ENCODE measurements at places on chromosomes 6 and 20. TPM values are rescaled to one million over a fixed set of nuclear protein-coding genes. Genes with fewer than 3 reads are reported as not detected.

GRCh38 chr6:6723921-6724538, 135.5 kb downstream of the LY86 start:
- DNase-seq = no peak

Gene GMPR
- total RNA-seq = 3.3 TPM

DNA sequence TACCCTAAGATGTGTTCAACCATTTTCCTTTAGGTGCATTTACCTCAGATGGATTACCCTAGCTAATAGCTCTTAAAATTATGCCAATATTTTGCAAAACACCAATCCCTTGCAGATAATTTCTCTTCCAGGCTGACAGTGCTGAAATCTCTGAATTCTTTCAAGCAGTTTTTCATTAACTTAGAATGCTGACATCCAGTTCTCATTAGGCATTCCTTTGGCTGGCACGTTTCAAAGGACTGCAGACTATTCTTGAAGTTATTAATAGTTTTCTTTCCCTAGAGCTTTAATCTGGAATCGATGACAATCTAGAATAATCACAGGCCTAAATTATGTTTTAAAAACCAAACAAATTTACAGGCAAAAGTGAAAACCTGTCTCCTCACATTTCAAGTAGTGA, 68.3 kb downstream of the SMLR1 start:
- DNase-seq = no peak

Gene TNFRSF6B
- not detected for total RNA-seq

Gene NRN1
- total RNA-seq = 10.2 TPM

Gene C6orf58
- total RNA-seq = not detected

GRCh38 chr6:82906951-82907350, 158.7 kb downstream of the UBE3D start:
- no peak for DNase-seq

DNA sequence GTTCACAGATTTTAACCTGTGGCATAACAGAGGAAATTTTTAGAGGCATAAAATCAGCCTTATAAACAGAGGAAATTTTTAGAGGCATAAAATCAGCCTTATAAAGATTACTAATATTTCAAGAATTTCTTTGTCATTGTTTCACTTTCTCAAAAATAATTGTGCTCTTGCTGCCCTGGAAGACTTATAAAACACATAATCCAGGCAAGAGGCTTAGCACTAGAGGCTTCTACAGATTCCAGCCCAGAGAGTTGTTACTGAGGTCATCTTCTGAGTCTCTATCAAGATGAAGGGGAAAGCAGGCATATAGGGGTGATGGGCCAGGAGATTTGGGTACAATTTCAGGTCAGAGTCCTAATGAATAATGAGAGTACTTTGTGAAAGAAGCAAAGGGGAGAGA, 85.7 kb downstream of the RFPL4B start:
- no peak for DNase-seq

GRCh38 chr6:81613606-81614005, 138.9 kb downstream of the TENT5A start:
- DNase-seq = no peak

Gene LCA5
- total RNA-seq = 0.32 TPM

Gene NUDT3
- 18.3 TPM for total RNA-seq

GRCh38 chr6:102732898-102733297, 1339.4 kb downstream of the GRIK2 start:
- no peak for DNase-seq

Gene PSORS1C1
- total RNA-seq = not detected

DNA sequence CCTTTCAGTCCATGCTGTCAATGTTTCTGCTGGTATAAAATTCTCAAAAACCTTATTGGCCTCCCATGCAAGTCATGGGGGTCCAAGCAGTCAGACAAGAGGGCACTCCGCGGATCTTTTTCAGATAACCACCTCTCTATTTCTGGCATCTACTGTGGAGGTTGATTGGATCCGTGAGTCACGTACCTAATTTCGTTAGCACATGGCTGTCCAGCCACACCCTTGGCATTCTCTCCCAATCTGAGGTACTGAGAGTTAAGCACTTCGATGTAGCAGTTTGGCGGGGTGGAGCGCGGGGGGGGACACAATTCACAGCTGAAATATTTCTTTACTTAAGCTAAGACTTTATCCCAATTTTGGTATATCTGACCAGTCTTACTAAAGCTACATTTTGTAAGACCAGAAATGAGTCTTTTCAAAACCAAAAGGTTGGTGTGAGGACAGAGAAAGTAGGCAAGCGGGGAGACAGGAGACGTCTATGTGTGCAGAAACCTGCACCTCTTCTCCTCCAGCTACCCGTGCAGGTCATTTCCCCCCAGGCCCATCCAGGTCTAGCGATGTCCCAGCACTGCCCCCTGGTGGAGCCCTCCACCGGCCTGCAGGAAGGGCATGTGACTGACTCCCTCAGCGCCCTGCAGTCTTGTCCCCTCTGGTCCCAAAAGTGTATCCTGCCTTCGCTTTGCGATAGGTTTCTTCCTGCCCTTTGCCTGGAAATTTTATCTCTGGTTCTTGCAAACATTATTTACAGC, 113.1 kb downstream of the ADAT2 start:
- DNase-seq = peak; percentile 52

- DNase-seq = no peak
These were observed 468.0 kb downstream of the UTRN start for GRCh38 chr6:144753023-144753705.

GRCh38 chr6:170111141-170111664, 179.7 kb downstream of the DLL1 start:
- DNase-seq = no peak

GRCh38 chr20:16119909-16120308, 453.3 kb downstream of the KIF16B start:
- DNase-seq = no peak

GRCh38 chr6:26200918-26201721, 113.9 kb downstream of the HFE start:
- DNase-seq = no peak

Gene FAM162B
- not detected for total RNA-seq

Gene EIF2S2
- total RNA-seq = 177 TPM

GRCh38 chr20:750801-751200, 17.5 kb downstream of the SLC52A3 start:
- no peak for DNase-seq

- peak; percentile 85 for DNase-seq
These were observed 19.9 kb downstream of the ZKSCAN8 start for GRCh38 chr6:28161410-28162079.

GRCh38 chr6:29755295-29755871, 32.1 kb downstream of the HLA-F start:
- no peak for DNase-seq

Gene TMC2
- not detected for total RNA-seq

GRCh38 chr6:35230950-35231349, 17.2 kb downstream of the SCUBE3 start:
- no peak for DNase-seq

DNA sequence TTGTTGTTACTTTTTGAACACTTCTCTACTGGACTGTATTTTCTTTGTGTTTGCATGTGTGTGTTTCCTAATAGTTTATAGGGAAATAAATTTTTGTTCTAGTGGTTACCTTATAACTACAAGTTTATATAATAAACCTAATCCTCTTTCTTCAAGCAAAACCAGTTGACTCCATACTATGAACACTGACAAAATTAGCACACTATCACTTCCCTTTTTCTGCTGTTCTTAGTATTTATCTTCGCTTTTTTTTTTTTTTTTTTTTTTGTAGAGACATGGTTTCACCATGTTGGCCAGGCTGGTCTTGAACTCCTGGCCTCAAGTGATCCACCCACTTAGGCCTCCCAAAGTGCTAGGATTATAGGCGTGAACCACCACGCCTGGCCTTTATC, 25.0 kb upstream of the C6orf62 start:
- no peak for DNase-seq

Gene SLC22A3
- total RNA-seq = not detected

GRCh38 chr20:63223121-63223825, 7.3 kb upstream of the YTHDF1 start:
- peak; percentile 38 for DNase-seq

GRCh38 chr6:41090841-41091761, 18.3 kb downstream of the NFYA start:
- no peak for DNase-seq

DNA sequence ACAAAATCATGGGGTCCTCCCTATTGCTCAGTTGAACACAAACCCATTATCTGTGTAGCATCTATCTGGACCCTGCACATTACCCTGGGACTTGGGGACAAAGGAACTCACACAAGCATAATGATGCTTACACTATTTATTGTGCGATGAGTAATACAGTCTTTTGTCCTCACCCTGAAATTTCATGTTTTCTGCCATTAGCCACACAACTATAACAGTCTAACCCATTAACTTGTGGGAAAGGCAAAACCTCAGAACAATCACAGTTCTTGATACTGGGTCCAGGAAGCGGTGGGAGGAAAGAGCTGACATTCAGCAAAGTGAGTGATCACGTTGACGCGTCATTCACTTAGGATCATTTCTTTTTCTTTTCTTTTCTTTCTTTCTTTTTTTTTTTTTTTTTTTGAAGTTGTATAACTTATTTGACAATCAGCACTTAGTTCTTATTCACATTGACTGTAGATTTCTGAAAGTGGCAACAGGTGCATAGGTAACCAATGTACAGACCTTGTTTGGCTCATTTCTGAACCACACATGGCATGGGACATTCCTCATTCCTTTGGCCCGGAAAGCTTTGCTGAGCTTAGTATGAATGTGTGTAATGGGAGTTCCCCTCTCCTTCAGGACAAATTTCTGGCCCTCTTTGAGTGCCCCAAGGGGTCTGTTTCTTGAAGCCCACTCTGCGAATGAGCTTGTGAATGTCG, 94.8 kb upstream of the CNKSR3 start:
- DNase-seq = peak; percentile 37

GRCh38 chr6:136772685-136773472, 19.4 kb downstream of the MAP3K5 start:
- no peak for DNase-seq

Gene CDSN
- not detected for total RNA-seq

- no peak for DNase-seq
These were observed 3.5 kb downstream of the COL9A3 start for GRCh38 chr20:62820208-62820961.

- no peak for DNase-seq
These were observed 635 bp downstream of the FLOT1 start for GRCh38 chr6:30741789-30742315.

DNA sequence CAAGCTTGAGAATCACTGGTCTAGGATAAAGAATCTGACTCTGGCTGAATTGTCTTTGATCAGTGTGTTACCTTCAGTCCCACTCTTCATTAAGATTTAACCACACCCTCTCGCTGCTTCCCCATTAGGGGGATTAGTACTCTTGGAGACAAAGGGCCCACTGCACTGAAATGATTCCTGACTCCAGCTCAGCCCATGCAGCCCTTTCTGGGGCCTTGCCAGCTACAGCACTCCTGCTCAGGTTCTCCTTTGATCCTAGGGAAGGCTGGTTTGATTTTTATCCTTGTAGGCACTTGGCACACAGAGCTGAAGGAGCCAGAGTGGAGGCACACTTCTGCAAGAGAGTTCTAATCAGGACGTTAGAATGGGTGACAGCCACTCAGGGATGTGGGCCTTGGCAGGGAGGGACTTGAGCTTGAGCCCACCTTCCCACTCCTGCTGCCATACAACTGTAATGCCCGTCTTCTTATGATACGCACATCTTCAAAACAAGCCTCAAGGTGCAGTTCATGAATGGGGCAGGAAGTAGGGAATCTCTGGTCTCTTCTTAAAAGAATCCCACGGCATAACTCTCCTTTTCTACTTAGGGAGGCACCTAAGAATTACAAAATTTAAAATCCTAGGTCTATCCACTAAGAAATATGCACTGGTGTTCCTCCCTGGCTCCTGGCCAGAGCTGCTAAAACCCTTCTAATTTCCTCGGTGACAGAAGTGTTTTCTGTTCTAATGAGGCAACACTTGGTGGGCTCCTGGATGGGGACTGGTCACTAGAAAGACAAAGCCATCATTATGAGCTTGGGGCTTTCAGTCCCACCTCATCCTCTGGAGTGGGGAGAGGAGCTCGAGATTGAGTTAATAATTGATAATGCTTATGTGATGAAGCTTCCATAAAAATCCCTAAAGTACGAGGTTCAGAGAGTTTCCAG, 1.5 kb upstream of the SLA2 start:
- no peak for DNase-seq

- DNase-seq = no peak
These were observed 2.1 kb upstream of the CDKN1A start for GRCh38 chr6:36676141-36677058.

Gene GABRR2
- total RNA-seq = not detected

GRCh38 chr20:25551413-25552215, 33.7 kb downstream of the NINL start:
- no peak for DNase-seq

DNA sequence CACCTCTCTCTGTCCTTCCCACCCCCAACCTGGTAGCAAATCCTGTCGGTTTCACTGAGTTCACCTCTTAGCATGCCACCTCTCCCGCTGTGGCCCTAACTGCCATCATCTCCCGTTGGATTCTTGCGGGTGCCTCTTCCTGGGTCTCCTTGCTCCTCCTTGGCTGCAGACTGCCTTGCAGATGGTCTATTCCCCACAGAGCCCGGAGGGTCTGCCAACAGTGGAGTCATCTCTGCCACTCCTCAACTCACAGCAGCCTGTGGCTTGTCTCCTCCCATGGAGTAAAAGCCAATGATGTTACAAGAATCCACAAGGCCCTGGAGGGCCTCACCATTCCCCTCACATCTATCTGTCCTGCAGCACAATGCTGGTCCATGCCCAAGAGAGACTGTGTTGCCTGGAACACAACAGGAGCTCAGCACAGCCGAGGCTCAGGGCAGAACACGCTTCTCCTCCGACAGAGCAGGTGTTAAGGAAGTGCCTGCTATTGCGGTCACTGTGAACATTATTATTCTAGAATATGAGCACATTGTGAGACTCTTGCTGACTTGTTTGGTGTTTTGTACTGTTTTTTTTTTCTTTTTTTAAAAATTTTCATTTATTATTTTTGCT, 241.8 kb upstream of the SULF2 start:
- no peak for DNase-seq

DNA sequence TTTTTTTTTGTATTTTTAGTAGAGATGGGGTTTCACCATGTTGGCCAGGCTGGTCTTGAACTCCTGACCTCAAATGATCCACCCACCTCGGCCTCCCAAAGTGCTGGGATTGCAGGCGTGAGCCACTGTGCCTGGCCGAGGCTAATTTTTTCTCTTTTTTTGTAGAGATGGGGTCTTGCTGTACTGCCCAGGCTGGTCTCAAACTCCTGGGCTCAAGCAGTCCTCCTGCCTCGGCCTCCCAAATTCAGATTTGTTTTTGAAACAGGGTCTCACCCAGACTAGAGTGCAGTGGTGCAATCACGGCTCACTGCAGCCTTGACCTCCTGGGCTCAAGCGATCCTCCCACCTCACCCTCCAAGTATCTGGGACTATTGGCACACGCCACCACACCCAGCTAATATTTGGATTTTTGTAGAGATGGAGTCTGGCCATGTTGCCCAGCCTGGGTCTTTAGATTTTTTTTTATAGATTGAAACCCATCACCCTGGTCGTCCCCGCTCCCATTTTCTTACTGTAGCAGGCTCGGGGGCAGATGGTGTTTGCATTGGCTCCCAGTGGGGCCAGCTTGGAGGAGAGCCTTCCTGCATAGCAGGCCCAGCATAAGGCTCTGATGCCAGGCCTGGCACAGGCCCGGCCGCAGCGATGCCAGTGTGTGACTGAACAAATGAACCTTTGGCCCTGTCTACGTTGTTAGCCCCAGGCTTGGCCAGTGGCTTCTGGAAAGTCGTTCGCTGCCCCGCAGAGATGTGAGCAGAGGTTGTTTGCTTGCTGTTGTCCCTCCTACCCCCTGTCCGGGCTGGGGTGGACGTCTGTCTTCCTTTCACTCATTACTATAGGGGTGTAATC, 4.3 kb upstream of the MTG2 start:
- DNase-seq = no peak

Gene NCOA6
- 17.3 TPM for total RNA-seq

Gene TRAM2
- total RNA-seq = 2.0 TPM

- no peak for DNase-seq
These were observed 25.0 kb downstream of the PERP start for GRCh38 chr6:138082232-138082631.

Gene SPATS1
- total RNA-seq = not detected

Measured in activated naive CD8-positive, alpha-beta T cell treated with anti-CD3 and anti-CD28 coated beads for 36 hours (primary cell).